Anterior cingulate cortex (tissue), 58 donors: ENCODE measurements at places on chromosomes 12 and 14.

DNA sequence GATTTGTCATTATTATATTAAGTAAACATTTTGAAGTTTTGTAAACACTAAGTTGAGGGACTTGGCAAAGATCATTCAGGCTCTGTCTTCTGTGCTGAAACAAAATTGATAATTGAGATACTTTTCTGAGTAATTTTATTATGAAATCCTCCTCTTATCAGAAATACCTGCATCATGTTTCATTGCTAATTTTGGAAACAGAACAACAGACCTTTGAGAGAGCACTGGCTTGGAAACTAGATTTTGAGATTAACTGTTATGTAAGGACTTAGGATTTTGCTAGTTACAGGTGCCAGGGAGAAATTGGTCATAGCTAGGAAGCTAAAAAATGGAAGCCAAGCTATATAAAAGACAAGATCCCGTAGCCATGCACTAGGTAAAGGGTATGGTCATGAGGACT, 201.7 kb upstream of the DCN start:
- no peak for DNase-seq

GRCh38 chr14:41986700-41987099, 380.0 kb downstream of the LRFN5 start:
- DNase-seq, result no peak

- no peak for DNase-seq
Measured at GRCh38 chr14:92387578-92387977, 64.6 kb downstream of the SLC24A4 start.

GRCh38 chr14:103646189-103646588, 17.2 kb downstream of the KLC1 start:
- DNase-seq, result no peak

DNA sequence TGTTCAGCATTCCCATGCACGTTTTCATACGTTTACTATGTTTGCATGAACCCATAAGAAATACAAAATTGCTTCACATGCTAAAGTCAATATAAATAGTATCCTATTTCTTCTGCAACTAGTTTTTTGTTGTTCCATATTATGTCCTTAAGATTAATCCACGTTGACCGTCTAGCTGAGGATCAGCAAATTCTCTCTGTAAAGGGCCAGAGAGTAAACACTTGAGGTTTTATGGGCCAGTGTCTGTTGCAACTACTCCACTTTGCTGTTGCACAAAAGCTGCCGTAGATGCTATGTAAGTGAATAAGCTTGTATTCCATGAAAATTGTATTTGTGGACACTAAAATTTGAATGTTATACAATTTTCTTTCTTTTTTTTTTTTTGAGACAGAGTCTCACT, 21.1 kb upstream of the PITPNM2 start:
- DNase-seq, result no peak

DNA sequence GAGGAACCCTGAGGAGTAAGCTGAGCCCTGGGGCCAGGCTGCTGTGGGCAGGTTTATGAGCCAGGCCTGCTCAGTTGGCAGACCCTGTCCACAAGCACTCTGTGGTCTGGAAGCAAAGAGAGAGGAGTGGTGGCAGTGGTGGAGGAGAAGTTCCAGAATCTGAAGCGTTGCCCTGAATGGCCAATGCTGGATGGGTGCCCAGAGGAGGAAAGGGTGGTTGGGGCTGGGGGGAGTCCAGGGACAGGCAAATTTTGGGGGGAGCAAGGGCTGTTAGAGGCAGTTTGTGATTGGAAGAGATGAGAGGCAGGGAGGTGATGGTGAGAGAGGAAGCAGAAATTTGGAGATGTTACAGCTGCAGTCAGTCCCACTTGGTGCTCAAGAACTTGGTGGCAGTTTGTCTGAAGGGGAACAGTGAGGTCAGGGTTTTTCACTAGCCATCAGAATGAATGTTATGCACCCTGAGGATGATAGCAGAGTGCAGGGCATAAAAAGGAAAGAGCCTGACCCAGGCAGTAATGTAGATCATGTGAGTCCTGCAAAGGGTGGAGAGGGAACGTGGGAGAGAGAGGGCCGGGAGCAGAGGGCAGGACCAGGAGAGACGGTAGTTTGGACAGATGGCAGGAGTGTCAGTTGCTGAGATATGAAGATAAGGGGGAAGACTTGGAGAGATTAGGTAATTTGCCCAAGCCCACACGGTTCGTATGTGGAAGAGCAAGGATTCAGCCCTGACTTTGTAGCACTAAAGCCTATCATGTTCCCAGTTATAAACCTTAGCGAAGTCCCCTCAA, 51.2 kb downstream of the GALNT8 start:
- DNase-seq, result no peak

DNA sequence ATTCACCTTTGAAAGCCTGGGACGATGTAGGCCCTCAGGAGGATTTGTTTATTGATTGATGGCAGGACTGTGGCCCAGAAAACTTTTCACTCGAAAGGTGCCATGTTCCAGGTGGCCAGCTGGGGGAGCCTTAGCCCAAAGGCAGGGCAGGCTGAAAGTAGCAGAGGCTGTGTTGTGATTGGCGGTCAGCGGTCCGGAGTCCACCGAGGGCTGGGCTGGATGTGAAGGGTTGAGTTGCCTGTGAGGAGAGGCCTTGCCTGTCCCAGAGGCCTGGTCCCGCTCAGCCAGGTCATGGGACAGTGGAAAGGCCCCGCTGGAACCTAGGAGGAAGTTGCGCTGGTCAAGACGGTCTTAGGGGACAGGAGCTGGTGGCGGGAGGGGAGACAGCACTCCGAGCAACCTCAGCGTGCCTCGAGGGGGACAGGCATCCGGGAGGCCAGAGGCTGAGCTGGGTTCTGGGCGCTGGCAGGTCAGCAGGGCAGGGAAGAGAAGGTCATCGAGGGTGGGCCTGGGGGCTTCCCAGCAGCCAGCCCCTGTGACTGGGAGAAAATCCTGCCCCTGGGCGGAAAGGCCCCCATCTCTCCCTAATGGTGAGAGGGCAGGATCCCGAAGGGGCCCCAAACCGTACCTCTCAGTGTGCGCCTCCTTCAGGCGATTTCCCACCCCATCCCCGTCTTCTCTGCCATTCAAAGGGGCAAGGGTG, 26.3 kb downstream of the CMA1 start:
- DNase-seq, result no peak

GRCh38 chr12:67818459-67818903, 169.9 kb downstream of the DYRK2 start:
- no peak for DNase-seq

DNA sequence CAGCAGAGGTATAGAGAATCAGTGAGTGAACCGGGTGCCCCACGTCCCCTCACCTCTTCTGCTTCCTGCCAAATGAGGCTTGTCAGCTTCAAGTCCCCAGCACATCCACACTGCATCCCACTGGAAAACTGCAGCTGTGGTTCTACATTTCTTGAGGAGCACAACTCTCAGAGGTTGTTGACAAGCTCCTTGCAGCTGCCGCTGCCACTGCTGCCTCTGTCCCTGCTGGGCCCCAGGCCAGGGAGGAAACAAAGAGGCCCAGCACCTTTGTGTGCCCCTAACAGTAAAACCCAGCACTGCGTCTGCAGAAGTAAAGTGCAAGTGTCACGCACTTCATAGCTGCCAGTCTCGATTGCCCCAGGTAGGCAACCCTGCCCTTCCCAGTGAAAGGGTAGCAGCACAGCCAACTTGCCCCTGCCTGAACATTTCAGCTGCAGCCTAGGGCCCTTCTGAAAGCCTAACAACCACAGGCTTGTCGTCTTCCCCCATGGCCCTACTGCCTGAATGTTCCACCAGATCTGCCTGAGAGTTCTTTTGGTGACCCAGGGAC, 1162.1 kb upstream of the USP15 start:
- no peak for DNase-seq

- DNase-seq, result no peak
Measured at GRCh38 chr14:54396183-54396492, 669 bp upstream of the CDKN3 start.

- DNase-seq, result no peak
Measured at GRCh38 chr12:52043386-52044212, 7.6 kb upstream of the NR4A1 start.

GRCh38 chr12:22477894-22478287, 66.5 kb downstream of the C2CD5 start:
- no peak for DNase-seq

DNA sequence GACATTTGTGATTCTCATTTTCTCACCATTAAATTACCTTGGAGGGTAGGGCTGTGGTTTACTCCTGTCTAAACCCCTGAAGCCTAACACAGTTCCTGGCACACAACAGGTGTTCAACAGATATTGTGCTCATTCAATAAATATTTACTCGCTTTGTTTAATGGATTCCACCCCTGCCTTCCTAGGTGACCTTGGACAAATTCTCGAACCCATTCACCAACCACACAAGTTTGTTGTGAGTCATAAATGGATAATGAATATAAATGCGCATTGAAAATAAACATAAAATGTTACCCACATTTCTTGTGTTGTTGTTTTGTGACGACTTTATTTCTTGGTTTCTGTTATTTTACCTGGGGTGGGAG, 362 bp upstream of the TSFM start:
- DNase-seq, result no peak

- no peak for DNase-seq
Measured at GRCh38 chr14:104875811-104876210, 10.7 kb downstream of the CEP170B start.

DNA sequence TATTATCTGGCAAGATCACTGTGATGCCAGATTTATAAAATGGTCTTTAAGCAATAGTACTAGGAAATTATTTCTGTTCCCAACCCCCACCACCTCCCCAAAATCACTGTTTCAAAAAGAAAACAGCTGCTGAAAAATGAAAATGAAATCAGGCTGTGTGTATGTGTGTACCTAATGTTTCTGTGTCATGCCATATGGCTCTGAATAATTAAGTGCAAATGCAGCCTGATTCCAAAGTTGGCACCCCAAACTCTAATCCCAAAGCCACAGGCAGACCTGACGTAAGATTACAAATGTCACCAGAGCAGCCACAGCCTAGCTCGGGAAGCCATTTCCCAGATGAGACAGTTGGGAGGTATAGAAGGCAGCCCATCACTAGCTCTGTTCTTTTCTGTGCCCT, 175.5 kb downstream of the MED13L start:
- DNase-seq, result no peak

- DNase-seq, result no peak
Measured at GRCh38 chr14:29587761-29588470, 339.7 kb downstream of the PRKD1 start.

- DNase-seq, result no peak
Measured at GRCh38 chr14:77309131-77309530, 11.6 kb downstream of the POMT2 start.

DNA sequence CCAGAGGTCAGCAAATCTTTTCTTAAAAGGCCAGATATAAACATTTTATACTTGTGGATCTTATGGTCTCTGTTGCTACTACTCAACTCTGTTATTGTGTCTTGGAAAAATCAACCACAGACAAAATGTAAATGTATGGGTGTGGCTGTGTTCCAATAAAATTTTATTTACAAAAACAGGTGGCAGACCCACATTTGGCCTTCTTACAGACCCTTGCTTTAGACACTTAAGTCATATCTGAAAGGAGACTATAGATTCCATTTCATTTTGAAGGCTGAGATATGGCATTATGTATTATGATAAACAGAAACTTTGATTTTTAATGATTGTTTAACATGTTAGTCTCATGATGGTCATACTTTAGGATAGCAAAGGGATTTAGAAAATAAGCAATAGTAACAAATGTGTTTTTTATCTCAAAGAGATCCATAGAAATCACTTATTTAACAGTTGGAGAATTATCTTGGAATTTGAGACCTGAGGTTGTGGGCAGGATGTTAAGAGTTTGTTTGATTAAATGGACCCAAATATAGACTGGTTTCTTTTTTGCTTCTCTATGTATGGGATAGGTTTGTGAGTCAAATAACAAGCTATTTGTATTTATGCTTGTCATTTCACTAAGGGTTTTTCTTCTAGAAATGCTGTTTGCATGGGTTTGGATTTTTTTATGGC, 51.2 kb downstream of the PPFIBP1 start:
- DNase-seq, result no peak
